ENCODE measurements at places on chromosomes 6 and 20.

DNA sequence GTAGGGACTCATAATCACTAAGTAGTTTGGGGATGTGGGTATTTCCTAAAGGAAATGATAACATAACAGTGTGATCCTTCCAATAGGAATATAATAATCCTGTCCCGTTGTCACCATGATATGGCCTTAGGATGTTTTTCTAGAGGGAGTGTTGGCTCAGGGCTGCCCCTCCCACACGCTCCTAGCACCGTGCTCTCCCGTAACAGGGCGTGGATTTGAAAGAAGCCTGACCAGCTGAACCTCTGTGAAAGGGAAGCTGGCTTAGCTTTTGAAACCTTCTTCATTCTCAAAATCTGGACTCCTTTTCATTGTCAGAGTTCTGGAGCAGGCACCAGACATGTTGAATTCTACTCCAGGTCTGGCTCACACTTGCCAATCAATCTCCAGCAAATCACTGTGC is 103.4 kb upstream of the SASH1 start:
- DNase-seq: no peak

DNA sequence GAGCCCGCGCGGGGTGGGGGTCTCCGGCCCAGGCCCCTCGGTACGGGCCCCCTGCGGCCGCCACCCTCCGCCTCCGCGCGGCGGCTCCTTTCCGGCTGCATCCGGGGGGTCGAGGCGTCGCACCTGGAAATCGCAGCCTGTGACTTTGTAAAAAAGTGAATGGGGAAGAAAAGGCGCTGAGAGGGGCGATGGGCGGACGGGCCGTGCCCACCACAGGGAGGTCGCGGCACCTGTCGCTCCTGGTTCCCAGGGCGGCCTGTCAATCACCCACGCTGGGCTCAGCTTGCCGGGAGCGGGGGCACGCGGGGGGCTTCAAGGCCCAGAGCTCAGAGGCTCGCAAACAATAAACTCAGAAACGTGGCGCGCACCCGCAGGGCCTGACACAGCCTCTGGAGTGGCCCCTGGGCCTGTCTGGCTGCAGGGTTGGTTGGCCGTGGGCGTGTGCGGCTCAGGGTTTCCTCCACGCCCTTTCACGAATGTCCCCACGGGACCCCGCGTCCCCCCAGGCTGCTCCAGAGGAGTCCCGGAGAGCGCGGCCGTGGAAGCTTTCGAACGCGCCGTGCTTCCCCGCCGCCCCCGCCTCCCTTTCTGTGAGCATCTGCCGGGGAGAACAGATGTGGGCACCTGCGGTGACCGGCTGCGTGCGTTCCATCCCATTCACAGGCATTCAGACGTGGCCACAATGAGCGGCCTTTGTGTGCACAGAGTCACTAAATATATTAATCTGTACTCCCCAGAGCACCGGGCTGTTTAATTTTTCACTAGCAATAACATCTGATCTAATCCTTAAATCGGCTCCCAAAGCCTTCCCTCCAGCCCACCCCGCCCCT is 6.1 kb upstream of the DLL1 start:
- DNase-seq: no peak

DNA sequence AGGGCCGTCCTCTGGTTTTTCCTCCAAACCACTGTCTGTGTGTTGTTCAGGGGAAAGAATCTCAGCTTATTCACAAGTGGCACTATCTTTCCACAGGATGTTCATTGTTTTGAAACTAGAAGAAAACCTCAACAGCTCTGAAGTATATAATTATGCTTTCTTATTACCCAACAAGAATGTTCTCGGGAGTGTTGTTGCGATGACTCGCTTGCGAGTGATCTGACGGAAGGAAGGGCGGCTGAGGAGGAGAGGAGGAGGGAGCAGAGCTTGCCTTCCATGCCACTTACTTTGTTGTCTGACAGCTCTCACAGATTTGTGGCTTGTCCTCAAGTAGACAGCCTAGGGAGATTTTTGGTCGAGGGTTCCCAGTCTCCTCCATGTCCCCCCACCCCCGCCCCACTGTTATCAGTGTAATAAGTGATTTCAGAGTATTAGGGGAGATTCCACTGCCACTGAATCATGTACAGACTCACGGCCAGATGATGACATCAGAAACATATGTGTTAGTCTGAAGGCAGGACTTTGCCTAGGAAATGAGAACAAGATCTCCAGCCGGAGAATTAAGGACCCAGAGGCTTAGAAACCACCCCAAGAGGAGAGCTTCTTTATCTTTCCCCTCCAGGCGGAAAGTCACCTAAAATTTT is 80.7 kb upstream of the CCN6 start:
- no peak for DNase-seq

DNA sequence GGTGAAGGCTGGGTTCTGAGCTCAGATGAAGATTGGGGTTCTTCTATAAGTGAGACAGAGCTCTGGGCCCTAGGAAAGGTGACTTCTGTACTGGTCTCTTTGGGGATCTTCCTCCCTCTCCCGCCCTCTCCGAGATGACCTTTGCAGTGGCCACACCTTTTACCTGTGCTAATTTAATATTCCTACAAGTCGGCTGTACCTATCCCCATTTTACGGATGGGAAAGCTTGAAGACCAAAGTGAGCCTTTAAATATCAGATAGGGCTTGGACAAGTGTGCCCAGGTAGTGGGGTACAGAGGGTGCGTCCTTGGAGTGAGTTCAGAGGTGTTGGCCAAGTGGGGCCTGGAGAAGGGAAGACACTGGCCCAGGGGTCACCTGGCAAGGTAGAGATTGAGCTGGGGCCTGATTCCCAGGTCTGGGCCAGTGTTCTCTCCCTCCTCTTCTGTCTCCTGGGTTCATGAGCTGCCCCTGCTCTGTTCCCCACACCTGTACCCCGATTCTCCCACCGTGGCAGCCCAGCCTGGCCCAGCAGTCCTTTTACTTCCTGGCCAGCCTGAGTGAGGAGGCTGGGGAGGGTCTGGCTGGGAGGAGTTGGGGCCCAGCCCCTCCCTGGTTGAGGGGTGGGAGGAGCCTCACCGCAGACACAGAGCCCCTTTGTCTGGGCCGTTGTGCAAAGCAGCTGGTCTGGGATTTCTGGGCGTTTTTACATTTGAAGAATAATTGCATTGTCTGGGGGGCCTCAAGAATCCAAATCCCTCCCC is 152.1 kb upstream of the RNF24 start:
- no peak for DNase-seq

DNA sequence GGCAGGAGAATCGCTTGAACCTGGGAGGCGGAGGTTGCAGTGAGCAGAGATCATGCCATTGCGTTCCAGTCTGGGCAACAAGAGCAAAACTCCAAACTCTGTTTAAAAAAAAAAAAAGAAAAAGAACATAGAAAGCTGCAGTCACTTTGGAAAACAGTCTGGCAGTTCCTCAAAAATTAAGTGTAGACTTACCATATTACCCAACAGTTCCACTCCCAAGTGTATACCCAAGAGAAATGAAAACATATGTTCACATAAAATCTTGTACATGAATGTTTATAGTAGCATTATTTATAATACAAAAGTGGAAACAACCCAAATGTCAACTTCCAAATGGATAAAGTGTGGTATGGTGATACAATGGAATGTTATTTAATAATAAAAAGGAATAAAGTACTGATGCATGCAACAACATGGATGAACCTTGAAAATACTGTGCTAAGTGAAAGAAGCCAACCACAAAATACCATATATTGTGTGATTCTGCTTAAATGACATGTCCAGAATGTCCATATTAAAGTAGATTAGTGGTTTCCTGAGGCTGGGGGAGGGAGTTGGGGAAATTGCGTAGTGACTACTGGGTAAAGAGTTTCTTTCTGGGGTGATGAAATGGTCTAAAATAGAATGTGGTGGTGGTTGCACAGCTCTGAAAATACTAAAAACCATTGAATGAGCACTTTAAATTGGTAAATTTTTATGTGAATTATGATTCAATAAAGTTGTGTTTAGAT is 62.9 kb downstream of the SUN5 start:
- DNase-seq: no peak

- DNase-seq: no peak
Observed at GRCh38 chr6:158397578-158397977, 85.3 kb downstream of the TULP4 start.

DNA sequence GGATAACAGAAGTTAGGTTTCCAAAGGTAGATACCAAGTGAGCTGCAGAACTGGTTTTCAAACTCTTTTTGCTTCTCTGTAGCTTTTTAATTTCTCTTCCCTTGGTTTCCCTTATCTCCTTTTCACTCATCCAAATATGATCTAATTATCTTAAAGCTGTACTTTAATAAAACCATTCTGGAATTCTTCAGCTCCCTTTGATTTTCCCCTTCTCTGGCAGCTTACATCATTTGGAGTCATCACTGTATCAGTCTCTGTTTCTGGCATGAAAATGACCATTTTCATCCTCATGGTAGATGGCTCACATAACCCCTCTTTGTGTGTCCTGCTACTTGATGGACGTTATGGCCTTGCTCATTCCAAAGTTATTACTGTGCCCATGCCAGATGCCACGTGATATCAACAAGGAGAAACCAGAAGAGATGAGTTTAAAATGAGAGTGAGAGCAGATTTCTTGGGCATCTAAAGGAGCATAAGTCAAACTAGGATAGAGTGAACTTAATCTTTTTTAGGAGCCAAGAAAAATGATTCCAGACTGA is 620.2 kb downstream of the QKI start:
- no peak for DNase-seq

DNA sequence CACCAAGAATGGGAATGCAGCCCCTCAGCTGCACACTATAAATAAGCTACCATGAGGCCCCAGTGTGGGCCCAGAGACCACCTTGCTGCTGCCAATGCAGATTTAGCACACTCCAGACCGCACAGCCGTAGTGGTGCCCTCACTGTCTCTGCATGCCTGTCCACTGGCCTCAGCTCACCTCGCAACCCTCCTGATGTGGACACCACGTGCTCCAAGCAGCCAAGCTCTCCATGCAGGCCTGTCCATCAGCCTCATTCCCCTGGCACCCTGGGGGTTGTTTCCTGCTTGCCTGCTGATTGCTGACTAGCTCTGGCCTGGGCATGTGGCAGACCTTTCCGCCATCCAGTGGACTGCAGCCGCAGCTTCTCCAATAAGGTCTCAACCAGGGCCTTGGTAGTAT is 36.2 kb downstream of the ZBTB9 start:
- DNase-seq: no peak

- peak; percentile 83 for DNase-seq
Observed at GRCh38 chr6:30626484-30627366, at the start of gene ATAT1. Gene ATAT1 (plus strand): TSS chr6:30626874.

- DNase-seq: no peak
Observed at GRCh38 chr20:32241807-32242206, 34.1 kb downstream of the POFUT1 start.

DNA sequence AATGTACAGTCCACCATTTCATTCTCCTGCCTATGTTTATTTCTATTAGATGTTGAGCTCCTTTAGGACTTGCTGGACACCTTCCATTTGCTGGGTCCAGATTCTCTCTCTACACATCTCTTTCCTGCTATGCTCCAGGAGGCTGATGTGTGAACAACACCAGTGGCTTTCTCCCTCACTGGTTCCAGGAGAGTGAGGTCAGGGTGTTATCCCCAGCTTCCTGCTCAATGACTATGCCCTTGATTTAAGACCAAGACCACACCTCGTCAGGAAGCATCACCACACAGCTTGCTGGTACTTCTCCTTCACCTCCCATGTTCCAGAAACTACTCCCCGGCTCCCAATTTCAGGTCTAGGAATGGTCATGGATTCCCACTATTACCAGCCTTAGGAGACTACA is 31.3 kb upstream of the E2F3 start:
- DNase-seq: no peak

GRCh38 chr6:90997076-90997475 is 410.2 kb upstream of the MAP3K7 start:
- no peak for DNase-seq

DNA sequence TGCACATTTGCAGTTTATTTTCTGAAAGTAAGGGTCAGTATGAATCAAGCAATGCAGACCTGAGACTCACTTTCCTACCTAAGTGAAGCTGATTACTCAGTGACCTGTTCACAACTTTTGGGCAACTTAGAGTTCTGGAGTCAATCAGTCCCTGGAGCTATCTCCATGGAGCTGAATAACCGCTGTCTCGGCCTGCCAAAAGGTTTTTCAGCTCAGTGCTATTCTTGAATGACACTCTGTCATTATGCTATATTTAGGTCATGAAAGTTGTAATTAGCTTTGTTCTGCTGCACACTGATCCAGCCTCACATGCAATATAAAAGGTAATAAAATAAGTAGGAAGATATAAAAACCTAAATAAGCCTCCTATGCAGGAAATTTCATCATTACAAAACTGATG is 356.0 kb downstream of the BMP2 start:
- no peak for DNase-seq

GRCh38 chr6:77650098-77650663 is 2.7 kb upstream of the MEI4 start:
- no peak for DNase-seq

DNA sequence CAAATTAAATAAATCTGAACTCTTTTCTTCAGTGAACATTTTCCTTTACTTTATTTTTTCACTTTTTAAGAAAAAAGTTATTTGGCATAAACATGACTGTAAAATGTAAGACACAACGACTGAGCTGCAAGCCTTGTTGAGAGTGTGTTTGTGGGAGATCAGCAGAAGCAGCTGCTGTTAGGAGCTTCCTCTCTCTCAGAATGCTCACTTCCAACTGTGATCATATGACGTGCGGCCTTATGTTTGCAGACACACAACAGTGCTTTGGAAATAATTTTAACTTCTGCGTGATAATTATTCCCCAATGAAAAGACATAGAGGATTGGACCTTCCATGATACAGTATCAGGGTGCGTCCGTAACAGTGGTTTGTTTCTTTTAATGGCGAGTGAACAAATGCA is 104.0 kb downstream of the ARHGAP18 start:
- DNase-seq: no peak

GRCh38 chr6:137467211-137467610 is 27.0 kb downstream of the OLIG3 start:
- DNase-seq: no peak

DNA sequence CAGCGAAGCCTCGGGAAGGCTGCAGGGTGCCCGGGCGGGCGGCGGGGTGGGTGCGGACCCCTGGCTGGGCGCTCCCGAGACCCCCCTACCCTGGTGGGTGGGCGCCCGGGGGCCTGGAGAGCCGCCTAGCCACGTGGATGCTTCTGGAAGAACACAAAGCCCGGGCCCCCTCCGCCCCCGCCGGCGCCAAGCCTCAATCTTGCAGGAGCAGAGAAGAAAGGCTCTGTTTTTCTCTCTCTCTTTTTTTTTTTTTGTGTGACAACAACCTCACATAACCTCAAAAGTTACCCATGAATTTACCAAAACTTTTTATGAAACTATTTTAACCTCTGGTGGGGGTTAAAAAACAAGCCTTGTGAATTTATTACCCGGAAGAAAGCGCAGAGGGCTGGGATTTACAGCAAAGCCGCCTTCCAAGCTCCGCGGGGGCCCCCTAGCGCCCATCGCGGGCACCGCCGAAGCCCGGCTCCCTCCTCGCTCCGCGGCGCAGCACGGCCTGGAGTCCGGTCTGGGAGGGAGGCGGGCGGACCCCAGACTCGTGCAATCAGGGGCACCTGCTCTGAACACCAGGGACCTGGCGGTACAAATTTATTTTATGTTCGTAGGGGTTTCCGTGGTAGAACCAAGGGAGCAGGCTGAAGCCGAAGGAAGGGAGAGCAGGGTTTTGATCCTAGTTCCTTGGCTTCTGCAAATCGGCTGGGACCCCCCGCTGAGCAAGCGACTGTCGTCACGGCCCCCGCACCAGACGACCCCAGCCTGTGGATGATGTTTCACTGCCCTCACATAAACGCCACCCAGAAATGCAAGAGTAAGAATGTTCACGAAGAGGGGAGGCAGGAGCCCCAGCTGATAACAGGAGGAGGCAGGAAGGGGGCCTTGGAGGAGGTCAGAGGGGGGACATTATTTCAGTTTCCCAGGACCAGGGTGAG is 58.9 kb downstream of the ZNF831 start:
- DNase-seq: peak; percentile 62

- no peak for DNase-seq
Observed at GRCh38 chr6:106536851-106537250, 92.4 kb downstream of the RTN4IP1 start.
